ENCODE measurements at places on chromosomes 12 and 14.

DNA sequence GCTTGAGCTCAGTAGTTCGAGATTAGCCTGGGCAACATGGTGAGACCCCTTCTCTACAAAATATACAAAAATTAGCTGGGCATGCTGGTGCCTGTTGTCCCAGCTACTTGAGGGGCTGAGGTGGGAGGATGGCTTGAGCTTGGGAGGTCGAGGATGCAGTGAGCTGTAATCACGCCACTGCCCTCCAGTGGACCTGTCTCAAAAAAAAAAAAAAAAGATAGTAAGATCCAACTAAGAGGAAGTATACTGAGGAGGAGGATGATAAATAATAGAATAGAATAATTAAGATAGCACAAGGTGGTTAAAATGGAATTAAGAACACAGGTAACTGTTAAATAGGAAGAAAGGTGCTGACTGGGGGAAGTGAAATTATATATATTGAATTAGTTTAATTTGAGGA lies 37.0 kb upstream of the BAZ1A start:
- DNase-seq = no peak

DNA sequence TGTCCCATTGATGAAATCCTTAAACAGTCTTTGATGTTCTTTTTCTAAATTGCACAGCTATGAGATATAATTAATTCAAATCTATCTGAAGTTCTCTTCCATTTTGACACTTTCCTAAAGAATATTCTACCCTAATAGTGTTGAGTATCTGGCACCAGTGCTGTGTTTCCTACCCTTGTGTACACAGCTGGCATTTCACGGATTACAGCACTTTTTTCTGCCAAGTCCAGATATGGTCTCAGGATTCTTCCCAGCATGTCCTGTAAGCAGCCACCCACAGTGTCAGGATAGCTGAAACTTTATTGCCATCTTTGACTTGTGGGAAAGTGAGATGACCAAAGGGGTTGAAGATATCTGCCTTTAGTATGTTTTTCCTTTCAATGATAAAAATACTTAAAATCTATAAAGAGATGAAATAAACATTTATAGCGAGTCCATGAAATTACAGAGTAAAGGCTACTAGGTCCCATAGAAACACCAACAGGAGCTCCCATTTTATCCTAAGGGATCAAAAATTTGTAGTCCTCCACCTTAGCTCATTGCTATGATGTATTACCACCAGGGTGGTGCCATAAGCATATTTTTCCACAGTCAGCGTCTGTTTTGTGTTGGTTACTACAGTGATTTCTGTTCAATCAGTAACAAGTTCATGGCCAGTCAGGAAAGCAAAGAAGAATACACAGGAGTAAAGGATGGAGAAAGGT lies 96.7 kb downstream of the TRHDE start:
- DNase-seq = no peak

DNA sequence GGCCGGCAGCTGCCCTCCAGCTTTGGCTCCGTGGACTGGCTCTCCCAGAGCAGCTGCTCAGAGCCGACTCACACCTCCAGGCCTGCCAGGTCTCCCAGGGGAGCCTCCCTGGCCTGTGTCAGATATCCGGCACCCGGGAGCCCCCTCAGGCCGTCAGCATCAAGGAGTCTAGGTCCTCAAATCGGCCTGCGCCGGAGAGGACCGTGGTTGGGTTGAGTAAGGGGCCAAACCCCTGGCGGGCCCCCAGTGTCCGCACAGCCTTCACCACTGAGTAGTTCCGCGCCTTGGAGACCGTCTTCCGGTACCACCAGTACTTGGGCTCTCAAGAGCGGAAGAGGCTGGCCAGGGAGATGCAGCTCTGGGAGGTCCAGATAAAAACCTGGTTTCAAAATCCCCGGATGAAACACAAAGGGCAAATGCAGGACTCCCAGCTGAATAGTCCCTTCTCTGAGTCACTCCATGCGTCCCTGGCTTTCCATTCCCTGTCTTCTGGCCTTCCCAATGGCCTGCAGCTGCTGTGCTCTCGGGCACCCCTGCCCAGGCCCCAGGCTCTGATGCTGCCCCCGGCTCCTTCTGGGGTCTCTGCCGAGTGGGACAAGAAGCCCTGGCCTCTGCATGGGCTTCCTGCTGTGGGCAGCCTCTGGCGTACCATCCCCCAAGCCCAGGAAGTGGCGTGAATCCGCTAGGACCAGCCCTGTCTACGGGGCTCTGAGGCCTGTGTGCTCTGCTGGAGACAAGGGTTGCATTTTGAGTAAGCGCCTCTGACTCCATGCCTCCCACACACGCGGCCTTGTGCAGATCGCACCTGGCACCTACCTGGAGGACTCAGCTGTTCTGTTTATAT lies 245.1 kb upstream of the ATXN7L3B start:
- no peak for DNase-seq

DNA sequence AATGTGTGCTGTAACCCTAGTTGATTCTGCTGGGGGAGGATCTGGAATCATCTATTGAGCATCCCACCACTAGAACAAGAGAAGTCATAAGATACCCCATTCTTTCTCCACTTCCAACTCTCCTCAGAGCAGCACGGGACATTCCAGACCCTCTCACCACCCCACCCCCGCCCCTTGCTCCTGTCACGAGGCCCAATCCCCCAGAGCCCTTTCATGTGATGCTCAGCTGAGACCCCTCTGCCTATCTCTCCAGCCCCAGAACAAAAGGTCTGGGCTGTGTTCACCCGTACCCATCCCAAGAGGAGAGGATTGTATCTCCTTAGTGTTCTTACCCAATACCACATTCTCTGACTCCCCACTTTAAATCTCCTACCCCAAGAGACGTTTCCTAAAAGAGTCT lies 602 bp downstream of the PMEL start:
- DNase-seq = no peak

DNA sequence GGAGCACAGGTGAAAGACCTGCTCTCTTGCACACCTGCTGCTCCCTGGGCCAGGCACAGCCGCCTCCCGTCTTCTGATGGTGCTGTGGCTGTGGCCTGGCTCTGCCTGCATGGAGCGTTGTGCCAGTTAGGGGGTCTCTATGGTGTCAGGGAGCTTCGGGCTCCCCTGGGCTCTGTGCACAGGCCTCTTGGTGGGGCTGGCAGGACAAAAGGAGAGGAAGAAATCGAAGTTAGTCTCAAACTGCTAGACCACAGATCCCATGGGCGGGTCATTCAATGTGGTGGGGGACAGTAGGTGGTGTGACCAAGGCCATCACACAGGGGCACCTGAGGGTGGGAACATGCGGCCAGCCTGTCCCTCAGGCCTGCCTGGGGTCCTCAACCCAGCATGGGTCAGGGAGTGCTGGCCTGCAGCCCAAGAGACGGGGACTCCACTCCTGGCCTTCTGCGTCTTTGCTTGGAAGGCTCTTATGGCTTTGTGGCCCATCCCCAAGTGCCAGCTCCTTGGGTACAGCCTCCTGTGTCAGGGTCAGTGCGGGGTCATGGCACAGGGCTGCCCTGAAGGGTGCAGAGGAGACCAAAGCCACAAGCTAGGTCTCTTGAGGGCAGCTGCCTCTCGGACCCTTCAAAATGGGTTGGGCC lies 84.1 kb downstream of the KIF26A start:
- no peak for DNase-seq

- DNase-seq = no peak
These were observed 54.2 kb upstream of the AMIGO2 start for GRCh38 chr12:47134005-47134404.

- no peak for DNase-seq
These were observed 100.9 kb upstream of the PKP2 start for GRCh38 chr12:32997471-32997870.

- DNase-seq = no peak
These were observed 38.6 kb upstream of the GNG2 start for GRCh38 chr14:51821822-51822221.

DNA sequence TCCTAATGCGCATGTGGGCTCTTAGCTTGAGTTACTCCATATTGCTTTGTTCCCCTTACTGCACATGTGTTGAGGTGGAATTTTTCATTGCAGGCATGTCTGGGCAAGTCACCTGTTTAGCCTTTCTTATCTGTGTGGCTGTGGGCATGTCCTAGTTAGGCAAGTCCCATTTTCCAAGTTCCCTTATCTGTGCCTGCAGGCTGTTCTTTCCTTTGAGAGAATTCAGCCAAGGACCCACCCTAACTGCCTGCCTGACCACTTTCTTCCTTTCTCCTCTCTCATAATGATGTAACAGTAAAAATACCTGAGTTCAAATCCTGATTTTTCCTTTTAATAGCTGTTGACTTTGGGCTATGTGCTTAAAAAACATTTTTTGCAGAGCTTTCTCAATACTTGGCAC lies 870.6 kb downstream of the NRXN3 start:
- DNase-seq = no peak

DNA sequence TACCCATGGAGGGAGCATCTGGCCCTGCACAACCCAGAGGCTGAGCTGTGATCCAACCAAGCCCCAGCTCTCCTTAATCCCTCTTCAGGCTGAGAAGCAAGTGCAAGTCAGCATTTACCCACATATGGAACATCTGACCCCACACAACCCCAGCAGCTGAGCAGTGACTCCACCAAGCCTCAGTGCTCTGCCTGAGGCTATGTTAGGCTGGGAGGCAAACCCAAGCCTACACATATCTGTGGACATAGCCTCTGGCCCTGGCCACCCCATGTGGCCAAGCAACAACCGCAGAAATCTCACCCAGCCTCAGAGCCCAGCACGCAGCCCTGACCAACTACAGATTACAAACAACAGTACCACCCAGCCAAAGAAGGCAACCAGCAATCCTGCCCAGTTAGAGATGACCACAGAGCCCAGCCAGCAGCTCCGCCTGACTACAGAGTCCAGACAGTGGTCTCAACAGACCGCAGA lies 142.8 kb downstream of the NUAK1 start:
- DNase-seq = no peak

DNA sequence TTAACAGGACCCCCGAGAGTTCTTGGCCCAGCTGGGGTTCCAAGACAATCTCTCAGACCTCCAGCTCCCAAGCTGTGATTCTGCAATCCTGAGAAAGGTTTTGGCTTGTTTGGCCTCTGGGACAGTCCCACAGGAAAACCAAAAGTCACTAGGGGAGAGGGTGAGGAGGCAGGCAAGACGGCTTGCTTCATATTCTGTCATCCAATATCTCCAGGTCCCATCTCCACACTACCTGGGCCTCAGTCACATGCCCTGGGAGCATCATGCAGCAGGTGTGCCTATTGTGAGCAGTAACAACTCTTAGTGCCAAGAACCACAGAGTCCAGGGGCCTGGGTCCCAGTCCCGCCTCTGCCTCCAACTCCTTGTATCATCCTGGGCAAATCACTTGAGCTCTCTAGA lies 1.7 kb downstream of the KRT79 start:
- DNase-seq = no peak

DNA sequence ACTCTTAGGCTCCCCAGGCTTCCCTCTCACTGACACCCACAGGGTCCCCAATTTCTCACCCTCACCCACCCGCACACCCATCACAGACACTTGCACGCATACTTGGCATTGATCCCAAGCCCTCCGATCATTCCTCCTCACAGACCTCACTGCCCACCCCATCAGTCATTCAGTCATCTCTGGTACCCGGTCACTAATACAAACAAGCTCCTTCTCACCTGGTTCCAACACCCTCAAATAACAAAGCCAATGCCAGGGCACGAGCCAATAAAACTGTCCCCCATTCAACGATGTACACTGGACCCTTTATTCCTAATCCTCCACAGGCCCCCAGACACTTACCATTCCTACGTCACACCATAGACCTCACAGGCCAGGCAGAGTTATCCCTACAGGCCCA lies 2.3 kb downstream of the ZNF605 start:
- no peak for DNase-seq

GRCh38 chr12:43106355-43106754 lies 445.6 kb downstream of the ADAMTS20 start:
- DNase-seq = no peak

GRCh38 chr14:101027291-101027690 lies 123.8 kb upstream of the RTL1 start:
- no peak for DNase-seq

DNA sequence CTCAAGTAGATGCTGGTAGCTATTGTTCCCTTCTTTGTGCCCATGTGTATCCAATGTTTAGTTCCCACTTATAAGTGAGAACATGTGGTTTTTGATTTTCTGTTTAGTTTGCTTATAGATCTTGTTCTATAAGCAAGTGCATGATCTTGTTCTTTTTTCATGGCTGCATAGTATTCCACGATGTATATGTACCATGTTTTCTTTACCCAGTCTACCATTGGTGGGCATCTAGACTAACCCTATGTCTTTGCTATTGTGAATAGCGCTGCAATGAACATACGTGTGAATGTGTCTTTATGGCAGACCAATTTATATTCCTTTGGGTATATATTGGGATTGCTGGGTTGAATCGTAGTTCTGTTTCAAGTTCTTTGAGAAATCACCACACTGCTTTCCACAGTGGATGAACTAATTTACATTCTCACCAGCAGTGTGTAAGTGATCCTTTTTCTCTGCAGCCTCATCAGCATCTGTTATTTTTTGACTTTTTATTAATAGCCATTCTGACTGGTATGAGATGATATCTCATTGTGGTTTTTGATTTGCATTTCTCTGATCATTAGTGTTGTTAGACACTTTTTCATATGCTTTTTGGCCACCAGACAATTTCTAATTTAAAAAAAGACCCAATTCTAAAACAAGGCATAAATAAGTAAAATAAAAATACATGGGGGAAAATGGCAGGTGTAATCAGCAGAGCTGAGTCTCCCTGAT lies 50.6 kb downstream of the CPM start:
- DNase-seq = no peak

DNA sequence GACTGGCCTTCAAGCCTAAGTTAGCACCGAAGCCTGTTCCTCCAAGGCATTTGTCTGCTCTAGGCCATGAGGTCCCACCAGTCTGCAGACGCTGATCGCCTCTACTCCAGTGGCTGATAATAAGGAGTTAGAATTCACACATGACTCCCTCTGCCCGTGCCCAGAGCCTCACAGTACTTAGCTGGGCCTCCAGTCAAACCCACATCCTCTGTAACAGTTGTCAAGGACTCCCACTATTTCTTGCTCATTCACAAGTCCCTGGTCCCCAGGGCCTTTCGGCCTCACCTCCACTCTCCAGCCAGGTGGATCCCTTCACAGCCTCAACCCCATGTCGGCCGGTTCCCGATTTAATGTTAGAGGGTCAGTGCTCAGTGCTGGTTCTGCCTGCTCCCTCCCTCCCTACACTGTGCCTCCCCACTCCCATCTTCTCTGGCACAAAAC lies 6.3 kb upstream of the KRT5 start:
- DNase-seq = peak; percentile 51

DNA sequence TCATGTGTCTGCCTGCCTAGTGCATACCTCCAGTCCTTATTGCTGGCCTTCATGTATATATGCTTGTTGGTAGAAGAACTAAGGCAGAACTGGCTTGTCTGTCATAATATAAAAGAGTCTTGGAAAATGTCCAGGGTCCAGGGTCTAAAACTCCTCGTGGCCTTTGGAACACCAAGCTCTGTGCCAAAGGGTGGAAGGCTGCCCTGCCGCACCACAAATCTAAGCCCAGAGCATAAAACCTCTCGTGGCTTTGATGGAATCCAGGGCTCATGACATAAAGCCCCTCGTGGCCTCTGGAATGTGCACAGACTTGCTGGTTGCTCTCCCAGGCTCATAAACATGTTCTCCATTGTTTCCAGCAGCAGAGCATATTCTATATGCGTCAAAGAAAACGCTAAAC lies 107.9 kb downstream of the BBS10 start:
- no peak for DNase-seq

GRCh38 chr12:106131676-106132075 lies 7.1 kb downstream of the NUAK1 start:
- DNase-seq = no peak

GRCh38 chr14:75578102-75578785 lies at the start of gene FLVCR2:
FLVCR2 (plus strand) TSS chr14:75578620; CDS start chr14:75578973, 353 bp downstream.
- peak; percentile 80 for DNase-seq

- no peak for DNase-seq
These were observed 314.5 kb downstream of the ALG10 start for GRCh38 chr12:34336619-34337465.
